ENCODE measurements at places on chromosomes 5 and 9.
A peak's percentile ranks its signal among the peaks of the same experiment; 100 is the strongest.

GRCh38 chr5:8376478-8376877 is 507.5 kb downstream of the MTRR start:
- DNase-seq: no peak

- no peak for DNase-seq
Observed at GRCh38 chr9:88399966-88400365, 11.7 kb downstream of the SPIN1 start.

GRCh38 chr5:173922527-173922926 is 34.4 kb downstream of the CPEB4 start:
- DNase-seq: no peak

GRCh38 chr5:74619308-74619707 is 21.2 kb downstream of the ENC1 start:
- DNase-seq: no peak

DNA sequence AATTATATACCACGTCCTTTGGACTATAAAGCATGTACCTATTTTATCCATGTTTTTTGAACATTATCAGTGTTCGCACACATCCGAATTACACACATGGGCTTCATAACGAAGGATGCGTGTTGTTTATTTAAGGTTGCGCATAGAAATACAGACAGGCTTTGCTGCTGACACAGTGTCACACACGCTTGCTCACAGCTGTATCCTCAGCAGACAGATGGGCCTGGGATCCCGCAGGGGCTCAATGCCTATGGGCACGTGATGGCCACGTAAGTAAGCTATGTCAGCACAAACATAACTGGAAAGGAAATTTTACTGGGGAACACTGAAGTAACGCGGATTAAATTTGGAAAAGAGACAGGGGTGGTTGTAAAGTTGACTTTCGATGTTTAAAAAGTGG is 76.6 kb downstream of the OTULIN start:
- DNase-seq: no peak

GRCh38 chr9:74847478-74848152 is 40.1 kb downstream of the TRPM6 start:
- DNase-seq: no peak

- DNase-seq: no peak
Observed at GRCh38 chr9:94875300-94876020, 149.0 kb downstream of the AOPEP start.

DNA sequence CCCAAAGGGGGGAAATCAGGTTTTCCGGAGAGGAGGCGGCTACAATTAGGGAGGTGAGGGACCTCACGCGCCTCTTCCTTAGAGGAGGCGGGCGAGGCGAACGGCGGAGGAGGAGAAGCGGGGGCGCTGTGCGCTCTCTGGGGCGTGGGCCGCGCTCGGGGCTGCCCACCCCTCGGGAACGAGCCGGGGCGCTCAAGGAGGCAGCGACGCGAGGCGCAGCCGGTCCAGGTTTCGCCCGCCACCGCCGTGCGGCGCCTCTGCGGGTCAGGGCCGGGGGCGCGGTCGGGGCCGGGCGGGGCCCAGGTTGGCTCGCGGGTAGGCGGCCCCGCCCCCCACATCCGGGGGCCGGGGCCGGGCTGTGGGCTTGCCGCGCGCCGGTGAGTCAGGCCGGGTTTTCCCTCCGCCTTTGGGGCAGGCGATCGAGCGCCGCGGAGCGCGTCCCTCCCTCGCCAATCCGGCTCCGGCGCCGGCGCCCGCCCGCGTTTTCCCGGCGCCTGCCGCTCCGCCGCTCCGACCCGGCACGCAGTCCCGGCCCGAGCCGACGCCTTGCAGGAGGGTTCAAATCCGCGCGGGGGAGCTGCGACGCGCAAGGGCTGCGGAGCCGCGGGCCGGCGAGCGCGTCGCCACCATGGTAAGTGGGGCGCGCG is at the start of gene N4BP3:
TSS of gene N4BP3 (plus strand) at position 392 of the 647 bp plus-strand sequence. CDS start 6,052 bp downstream, outside the sequence.
- DNase-seq: peak; percentile 78

- no peak for DNase-seq
Observed at GRCh38 chr9:109317979-109318741, 2.7 kb downstream of the EPB41L4B start.

DNA sequence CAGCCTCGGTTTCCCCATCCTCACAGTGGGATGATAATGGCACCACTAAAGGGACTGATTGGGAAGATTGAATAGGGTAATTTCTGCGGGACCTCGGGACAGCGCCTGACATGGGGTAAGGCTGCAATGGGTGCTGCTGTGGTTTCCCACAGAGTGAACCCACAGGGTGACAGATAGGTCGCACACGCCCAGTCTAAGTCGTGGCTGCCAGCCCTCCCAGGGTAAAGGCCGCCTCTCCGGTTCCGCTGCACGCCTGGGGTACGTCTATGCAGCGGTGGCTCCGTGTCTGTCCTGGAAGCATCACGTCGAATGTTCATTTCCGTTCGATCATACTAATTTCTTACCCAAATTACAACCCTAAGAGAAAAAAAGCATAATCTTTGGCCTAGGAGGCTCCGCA is 631 bp downstream of the CFAP77 start:
- no peak for DNase-seq

GRCh38 chr5:143057580-143057999 is 287.4 kb downstream of the ARHGAP26 start:
- no peak for DNase-seq

GRCh38 chr5:8471581-8471980 is 602.6 kb downstream of the MTRR start:
- DNase-seq: no peak

- DNase-seq: no peak
Observed at GRCh38 chr5:145362266-145362665, 472.9 kb downstream of the PRELID2 start.

Data from activated T-cell treated with anti-CD3 and anti-CD28 coated beads for 4 hours (primary cell).